ENCODE measurements at places on chromosomes 13 and 19.

DNA sequence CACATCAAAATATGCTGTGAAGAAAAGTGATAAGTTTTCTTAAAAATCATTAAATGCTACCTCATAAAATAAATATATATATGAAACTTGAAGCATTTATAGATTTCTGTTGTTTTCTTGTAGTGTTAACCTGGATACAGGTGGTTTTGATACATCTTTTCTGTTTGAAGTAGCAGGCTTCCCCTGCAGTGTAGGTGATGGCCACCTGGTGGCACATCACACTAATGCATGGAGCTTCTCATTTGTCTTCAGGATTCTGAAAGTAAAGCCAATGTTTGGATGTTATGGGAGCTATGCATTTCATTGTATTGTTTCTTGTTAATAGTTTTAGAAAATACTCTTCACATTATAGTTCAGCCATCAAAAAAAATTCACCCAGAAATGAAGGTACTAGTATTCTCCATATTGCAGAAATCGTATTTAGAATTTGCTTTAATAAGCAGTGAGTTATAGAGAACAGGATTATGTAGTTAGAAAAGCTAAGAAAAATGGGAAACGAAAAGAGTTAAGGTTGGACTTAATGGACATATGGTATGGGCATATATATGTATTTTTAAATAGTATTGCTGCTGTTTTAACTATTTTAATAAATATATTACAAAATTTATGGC lies 18.7 kb downstream of the GPR180 start:
- no peak for DNase-seq

GRCh38 chr19:46726971-46727501 lies 10.1 kb upstream of the PRKD2 start:
- no peak for DNase-seq

DNA sequence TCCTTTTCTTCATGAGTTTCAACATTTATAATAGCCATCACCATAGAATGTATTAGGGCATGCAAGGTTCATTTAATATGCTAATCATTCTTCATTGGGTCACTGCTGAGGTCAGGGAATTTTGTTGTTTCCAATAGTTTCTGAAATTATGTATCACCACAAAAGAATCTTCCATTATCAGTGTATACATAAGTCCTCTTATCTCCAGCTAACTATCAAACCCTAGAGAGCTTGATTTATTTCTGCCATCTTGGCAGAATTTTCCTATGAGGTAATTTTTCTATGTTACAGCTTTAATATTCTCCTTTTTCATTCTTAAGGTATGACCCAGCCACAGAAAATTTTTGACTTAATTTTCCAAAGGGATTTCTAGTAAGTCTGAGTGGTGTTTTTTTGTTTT lies 415.0 kb upstream of the SLITRK1 start:
- DNase-seq, result no peak

DNA sequence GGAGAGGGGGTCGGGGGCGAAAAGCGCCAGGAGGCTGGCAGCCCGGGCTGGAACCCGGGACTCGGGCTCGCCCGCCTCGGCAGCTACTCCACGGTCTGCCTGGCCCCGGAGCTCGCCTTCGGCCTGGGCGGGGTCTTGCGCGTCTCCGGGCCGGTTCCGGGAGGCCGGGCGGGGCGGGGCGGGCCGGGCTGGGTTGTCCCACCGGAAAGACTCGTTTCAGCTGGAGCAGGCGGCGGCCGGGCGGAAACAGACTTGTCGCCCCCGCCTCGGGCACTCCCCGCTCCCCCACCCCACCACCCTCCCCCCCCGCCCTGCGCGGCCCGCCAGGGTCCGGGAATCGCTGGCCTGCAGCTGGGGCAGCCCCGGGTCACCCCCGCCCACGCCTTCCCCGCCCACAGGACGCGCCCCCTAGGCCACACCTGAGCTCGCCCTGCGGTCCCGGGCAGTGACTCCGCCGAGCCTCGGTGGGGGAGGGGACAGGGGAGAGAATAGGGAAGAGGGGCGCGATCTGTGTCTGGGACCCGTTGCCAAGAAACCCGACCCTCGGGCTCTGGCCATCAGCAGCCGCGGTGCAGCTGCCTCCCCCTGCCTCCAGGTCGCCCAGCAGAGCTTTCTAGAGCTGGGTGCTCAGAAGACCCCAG lies 109.4 kb downstream of the KCTD15 start:
- DNase-seq, result no peak

GRCh38 chr19:41441321-41441945 lies 1.5 kb upstream of the ERICH4 start:
- DNase-seq, result no peak

DNA sequence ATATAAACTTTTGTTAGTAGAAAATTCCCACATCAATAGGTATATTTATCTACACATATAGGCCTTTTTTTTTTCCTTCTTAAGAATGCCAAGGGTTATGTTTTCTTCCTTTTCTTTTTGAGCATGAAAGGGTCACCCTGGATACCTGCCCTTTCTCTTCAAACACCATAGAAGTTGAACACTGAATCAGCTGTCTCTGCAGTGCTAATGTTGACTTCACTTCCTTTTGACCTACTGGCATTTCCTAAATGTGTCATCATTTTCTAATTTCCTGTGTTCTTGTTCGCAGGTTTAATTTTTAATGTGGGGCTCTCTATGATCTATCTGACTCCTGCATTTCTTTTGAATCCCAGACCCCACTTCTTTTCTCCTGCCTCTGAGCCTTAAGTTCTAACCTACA lies 532.0 kb downstream of the GPC6 start:
- no peak for DNase-seq

DNA sequence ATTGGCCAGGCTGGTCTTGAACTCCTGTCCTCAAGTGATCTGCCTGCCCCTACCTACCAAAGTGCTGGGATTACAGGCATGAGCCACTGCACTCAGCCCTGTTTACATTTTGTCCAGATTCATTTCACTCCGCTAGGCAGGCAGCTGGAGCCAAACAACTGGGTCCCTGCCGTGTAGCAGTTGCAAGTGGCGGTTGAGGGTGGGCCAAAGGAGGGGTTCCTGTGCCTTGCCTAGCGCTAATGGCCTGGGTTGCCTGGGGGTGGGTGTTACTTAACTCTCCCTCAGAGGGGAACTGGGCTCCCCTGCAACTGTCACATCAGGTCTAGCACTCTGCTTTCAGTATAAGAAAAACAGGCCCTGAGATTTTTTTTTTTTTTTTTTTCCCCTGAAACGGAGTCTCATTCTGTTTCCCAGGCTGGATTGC lies 7.4 kb downstream of the ACP5 start:
- no peak for DNase-seq

GRCh38 chr13:102779436-102780159 lies 6.0 kb upstream of the TEX30 start:
- DNase-seq, result no peak

GRCh38 chr19:33749016-33749415 lies 47.7 kb upstream of the KCTD15 start:
- DNase-seq, result no peak

GRCh38 chr19:56980906-56981305 lies 138.9 kb upstream of the USP29 start:
- no peak for DNase-seq

GRCh38 chr13:30340331-30341250 lies 33.2 kb upstream of the KATNAL1 start:
- peak; percentile 88 for DNase-seq

- no peak for DNase-seq
Measured at GRCh38 chr13:64774915-64775314, 2455.2 kb downstream of the PCDH9 start.

GRCh38 chr13:73190477-73190876 lies 131.7 kb downstream of the KLF5 start:
- DNase-seq, result no peak

GRCh38 chr13:39422845-39423565 lies 180.0 kb downstream of the LHFPL6 start:
- no peak for DNase-seq

- no peak for DNase-seq
Measured at GRCh38 chr13:77874406-77874805, 44.2 kb downstream of the EDNRB start.

DNA sequence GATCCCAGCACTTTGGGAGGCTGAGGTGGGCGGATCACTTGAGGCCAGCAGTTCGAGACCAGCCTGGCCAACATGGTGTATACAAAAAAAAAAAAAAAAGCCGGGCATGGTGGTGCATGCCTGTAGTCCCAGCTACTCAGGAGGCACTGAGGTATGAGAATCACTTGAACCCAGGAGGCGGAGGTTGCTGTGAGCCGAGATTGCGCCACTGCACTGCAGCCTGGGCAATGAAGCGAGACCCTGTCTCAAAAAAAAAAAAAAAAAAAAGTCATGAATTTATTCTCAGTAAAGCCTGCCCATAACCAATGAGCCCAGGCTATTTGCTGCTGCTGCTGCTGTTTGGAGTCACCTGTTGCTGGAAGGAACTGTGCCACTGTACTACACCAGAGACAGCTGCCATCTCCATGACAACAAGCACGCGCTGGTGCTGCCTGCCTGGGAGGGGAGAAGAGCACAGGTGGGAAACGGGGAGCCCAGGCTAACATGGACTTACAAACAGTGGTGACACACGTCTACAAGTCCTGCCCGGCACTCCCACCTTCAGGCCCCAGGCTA lies 11.3 kb downstream of the ZFR2 start:
- DNase-seq, result no peak

DNA sequence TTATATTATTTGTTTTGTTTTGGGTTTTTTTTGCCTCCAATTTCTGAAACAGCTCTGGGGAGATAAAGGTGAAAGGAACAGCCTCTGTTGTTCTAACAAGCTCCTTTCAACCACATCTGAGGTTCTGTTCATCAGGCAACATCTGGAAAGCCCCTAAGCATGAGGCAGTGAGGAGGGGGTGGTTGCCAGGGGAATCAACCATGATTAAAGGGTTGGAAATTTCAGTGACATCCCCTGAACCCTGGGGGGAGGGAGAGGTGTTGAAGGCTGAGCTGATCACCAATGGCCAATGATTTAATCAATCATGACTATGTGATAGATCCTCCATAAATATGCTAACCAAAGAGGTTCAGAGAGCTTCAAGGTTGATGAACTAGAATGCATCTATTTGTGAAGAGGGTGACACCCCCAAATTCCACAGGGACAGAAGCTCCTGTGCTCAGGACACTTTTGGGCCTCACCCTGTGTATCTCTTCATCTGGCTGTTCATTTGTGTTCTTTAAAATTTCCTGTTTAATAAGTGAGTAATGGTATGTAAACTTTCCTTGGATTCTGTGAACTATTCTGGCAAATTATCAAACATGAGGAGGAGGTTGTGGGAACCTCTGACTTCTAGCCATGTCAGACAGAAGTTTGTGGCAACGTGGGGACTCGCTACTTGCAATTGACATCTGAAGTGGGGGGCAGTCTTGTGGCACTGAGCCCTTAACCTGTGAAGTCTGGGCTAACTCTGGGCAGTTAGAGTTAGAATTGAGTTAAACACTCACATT lies 221.3 kb downstream of the NHLRC3 start:
- DNase-seq, result no peak

- no peak for DNase-seq
Measured at GRCh38 chr19:42577016-42577415, 17.7 kb downstream of the CEACAM8 start.

- no peak for DNase-seq
Measured at GRCh38 chr19:55683449-55684261, 8.6 kb downstream of the EPN1 start.

GRCh38 chr13:114017028-114017630 lies 43.3 kb upstream of the C13orf46 start:
- no peak for DNase-seq

DNA sequence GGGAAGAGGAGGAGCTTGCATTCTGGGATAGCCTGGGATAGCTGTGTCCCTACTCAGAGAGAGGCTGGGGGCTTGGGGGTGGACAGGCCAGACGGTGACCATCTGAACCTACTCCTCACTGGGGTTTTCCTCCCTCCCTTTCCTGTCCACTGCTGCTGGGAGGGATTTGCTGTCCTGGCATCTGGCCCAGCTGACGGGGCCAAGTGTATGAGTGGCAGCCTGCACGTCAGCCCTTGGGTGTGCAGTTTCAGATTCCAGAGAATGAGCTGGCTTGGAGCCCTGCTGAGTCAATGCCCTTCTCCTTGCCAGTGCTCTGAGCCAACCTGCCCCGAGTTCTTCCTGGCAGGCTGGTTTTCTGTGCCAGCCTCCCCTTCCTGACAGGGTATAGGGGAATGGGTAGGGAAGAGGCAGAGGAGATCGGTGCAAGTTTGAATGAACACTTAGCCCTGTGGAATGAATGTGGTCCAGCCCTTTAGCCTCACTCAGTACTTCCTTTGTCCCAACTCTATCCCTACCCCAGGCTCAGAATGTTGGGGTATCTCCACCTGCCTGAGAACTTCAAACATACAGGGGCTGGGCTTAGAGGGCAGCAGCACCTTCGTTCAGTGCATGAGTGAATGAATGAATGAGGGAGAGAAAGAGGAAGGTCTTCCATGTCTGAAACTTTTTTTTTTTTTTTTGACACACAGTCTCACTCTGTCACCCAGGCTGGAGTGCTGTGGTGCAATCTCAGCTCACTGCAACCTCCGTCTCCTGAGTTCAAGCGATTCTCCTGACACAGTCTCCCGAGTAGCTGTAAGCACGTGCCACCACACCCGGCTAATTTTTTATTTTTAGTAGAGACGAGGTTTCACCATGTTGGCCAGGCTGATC lies 1.8 kb upstream of the ANGPTL4 start:
- DNase-seq, result peak; percentile 94

DNA sequence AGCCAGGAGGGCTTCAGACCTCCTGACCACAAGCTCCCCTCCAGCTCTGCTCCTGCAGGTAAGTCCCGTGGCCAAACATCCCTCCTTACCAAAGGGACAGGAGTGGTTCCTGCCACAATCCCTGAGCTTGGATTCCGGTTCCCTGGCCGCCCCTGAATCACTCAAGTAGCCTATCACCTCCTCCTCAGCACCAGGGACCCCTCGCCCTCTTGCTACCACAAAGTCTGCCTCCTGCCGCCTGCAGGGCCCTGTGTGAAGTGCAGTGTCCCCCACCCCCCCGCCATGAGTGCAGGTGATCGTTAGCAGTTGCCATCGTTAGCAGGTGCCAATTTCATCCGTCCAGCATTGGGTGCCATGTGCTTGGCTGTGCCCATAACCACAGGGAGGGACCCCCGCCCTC lies 40.8 kb upstream of the RANBP3 start:
- DNase-seq, result no peak

- no peak for DNase-seq
Measured at GRCh38 chr19:29705706-29706105, 9.4 kb downstream of the C19orf12 start.

DNA sequence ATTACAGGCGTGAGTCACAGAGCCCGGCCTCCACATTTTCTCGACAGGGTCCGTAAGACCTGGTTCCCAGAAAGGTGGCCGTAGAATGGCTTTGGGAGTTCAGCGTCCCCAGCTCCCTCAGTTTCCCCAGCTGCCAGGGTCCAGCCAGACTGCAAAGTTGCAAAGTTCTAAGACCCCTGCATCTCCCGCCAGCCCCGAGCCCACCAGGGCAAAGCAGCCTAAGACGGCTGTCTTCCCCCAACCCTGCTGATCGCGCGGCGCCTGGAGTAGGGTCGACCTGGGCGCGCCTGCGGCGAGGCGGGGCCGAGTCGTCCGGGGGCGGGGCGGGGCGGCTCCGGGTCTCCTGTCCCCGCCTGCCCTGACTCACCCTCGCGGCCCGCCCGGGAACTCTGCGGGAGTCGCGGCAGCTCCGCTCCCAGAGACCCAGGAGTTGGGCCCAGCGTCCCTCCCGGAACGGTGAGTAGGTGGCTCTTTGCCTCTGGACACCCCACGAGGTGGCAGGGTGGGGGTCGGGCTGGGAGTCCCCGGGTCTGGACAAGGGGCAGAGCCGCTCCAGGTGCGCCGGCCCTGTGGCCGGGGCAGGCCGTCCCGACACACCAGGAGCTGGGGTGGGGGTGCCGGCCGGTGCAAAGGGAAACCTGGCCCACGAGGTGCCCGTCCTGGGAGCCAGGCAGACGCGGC lies at the start of gene LRRC8E:
Gene LRRC8E (plus strand): TSS at position 366 of the 681 bp plus-strand sequence. CDS start 7,094 bp downstream, outside the sequence.
- DNase-seq, result no peak

Data from AG04449 (cell line).